Endodermal cell (in vitro differentiated cells): ENCODE measurements at places on chromosomes 12 and 14.

DNA sequence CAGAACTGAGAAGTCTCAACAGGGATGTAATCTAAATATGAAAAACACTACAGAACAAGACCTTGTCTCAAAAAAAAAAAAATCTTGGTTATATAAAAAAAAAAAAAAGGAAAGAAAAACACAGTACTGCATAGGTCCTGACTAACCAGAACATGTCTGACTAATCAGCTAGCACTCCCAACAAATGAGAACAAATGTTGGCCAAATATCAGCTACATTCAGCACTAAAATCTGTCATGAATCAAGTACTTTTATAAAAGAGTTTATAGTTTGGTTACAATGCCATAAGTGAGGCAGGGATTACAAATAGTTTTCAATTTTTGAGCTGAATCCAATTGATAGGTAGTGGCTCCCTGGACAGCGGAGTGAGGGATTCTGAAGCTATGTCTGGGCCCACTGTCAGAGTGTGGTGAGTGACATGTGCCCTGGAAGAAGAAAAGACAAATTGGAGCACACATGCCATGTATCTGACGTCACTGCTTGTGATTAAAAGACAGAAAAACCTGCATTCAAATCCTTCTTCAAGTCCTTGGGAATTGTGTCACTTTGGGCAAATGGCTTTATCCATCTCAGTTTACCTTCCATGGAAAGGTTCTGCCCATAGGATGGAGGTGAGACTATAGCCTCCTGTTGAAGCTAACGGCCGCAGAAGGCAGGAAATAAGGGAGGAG lies 5.6 kb upstream of the FAM234B start:
- H3K27ac ChIP-seq: no peak overlapping the region
- no peak for DNase-seq
- peaks cover 13% of the 10 kb centered on the region for H3K27me3 ChIP-seq
- no peaks in the 10 kb centered on the region for H3K4me1 ChIP-seq

GRCh38 chr14:20797164-20797563 lies 5.5 kb downstream of the RNASE1 start:
- H3K27me3 ChIP-seq: no peaks in the 10 kb centered on the region
- no peak overlapping the region for H3K27ac ChIP-seq
- H3K36me3 ChIP-seq: no peaks in the 10 kb centered on the region
- no peak for DNase-seq
- H3K4me1 ChIP-seq: peaks cover 16% of the 10 kb centered on the region

DNA sequence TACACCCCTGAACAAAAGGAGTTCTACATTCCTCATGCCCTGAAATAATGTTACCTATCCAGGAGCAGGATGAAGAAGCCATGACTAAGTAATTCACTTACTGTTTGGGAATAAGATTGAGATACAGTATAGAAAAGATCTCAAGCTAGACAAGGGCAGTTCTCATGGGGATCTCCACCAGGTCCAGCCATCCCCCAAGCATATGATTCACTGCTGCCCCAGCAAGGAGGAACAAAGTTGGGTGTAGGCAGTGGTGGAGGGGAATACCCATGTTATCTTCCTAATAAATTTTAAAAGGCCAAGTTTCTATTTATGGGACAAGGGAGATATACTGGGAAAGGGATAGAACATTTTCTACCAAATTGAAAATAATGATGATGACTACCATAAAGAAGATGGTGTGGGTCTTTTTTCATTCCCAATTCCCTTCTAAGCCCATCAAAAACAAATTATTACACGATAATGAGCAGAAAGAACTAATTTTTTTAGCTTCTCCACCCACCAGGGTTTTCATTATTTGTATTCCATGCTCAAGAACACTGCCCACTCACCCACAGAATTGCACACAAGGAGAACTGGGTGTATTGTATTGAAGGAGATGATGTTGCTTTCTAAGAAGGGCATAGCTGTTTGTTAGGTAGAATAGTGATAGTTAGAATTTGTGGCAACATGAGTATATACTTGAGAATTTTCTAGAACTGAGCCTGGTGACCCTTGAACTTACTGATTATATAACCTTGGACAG lies 204.6 kb downstream of the BTG1 start:
- H3K4me3 ChIP-seq: no peak overlapping the region
- no peaks in the 10 kb centered on the region for H3K4me1 ChIP-seq
- H3K27ac ChIP-seq: no peak overlapping the region
- DNase-seq: no peak
- H3K27me3 ChIP-seq: no peaks in the 10 kb centered on the region

DNA sequence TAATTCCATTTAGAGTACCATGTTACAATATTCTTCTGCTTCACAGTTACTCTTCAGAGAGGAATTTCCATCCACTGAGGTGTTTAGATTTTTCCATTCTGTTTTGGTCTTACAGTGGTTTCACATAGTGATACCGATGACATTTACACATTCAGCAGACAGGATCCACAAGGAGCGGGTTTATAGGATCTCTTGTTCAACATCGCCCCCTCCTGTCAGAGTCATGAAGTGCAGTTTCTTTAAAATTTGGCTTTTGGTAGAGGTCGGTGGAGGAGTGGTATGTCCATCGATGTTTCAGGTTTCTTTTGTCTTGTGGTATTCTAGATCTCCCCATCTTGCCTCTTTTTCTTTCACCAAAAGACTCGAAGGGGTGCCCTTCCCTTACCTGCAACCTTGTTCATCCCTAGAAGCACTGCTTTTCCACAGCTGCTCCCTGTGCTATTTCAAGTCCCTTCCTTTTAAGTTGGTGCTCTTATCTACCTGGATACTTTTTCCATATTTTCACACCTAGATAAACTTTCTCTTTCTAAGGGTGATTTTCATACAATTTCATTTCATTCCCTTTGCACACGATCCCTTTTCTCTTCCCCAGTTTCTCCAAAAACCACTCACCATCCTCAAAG lies 181.3 kb downstream of the ITPR2 start:
- no peak overlapping the region for H3K27ac ChIP-seq
- no peaks in the 10 kb centered on the region for H3K36me3 ChIP-seq
- DNase-seq: peak; percentile 95
- no peaks in the 10 kb centered on the region for H3K4me1 ChIP-seq

GRCh38 chr12:133256321-133256720 lies 20.6 kb upstream of the ANHX start:
- no peak overlapping the region for H3K4me3 ChIP-seq
- no peaks in the 10 kb centered on the region for H3K27me3 ChIP-seq
- no peak overlapping the region for H3K27ac ChIP-seq

DNA sequence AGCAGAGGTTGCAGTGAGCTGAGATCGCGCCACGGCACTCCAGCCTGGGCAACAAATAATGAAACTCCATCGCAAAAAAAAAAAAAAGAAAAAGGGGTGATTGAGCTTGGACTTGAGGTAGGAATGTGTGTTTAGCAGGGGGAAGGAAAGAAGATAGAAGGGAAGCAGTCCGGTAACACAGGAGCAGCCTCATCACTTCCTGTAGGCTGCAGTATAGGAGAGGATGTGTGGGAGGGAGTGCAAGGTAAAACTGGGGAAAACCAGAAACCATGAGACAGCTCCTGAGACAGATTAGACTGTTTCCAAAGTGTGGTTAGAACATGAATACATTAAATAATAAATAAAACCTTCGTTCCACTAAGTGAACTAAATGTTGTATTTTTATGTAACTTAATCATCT lies 49.2 kb downstream of the FGD4 start:
- H3K4me1 ChIP-seq: peaks cover 21% of the 10 kb centered on the region
- H3K36me3 ChIP-seq: peaks cover 25% of the 10 kb centered on the region
- no peaks in the 10 kb centered on the region for H3K27me3 ChIP-seq

DNA sequence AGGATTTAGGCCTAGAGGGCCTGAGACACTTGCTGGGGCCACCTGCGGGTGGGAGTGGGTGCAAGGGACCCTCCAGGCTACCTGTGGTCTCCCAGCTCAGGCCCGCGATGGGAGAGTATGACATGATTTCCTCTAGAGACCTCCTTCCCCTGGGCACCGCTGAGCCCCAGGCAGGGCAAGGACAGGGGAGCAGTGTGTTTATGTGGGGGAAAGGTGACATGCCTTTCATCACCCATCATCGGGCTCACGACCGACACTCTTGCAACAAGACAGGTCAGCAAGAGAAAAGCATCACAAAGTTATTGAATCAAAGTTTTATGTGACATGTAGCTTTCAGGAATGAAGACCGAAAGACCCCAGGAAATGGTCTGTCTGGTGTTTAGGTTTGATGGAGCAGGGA lies 19.9 kb downstream of the SH2B3 start:
- peaks cover 3% of the 10 kb centered on the region for H3K36me3 ChIP-seq
- H3K4me3 ChIP-seq: no peak overlapping the region
- no peak for DNase-seq
- peaks cover 7% of the 10 kb centered on the region for H3K4me1 ChIP-seq

DNA sequence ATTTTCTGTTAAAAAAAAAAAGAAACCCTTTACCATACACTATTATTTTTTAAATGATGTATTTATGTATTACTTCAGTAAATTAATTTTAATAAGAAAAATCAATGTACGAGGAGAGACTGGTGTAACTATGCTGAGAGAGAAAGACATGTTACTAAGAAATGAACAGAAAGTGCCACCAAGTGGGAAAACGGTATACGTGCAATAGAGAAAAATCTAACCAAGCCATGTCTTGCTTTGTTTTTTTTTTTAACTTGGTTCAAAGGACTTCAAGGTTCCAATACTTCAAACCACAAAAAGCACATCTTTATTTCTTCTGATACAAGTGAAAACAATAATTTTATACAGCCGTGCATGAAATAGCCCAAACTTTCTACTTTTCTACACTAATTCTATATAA lies 22.9 kb downstream of the NDUFA12 start:
- H3K27me3 ChIP-seq: no peaks in the 10 kb centered on the region
- no peak overlapping the region for H3K27ac ChIP-seq
- H3K36me3 ChIP-seq: peaks cover 12% of the 10 kb centered on the region
- no peaks in the 10 kb centered on the region for H3K4me1 ChIP-seq
- no peak overlapping the region for H3K4me3 ChIP-seq

DNA sequence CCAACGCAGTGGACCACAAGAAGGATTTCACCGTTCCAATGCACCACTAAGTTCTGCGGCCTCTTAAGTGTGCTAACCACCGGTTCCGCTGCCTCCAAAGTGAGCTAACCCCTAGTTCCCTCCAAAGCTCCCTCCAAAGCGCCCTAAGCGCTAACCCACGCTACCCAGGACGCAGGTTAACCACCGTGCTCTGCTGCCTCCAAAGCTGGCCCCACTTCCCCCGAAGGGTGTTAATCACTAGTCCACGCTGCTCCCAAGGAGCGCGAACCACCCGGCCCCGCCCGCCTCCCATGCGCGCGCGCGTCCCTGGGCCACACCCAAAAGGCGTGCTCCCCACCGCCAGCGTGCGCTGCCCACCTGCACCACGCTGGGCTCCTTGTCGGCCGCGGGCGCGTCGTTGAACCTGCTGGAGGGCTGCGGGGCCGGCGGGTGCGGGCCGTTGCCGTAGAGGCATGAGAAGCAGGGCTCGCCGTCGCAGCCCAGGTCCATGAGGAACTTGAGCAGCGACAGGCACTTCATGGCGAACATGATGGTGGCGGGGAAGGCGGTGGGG lies 11.7 kb downstream of the FAM181A start:
- DNase-seq: peak; percentile 68
- H3K36me3 ChIP-seq: no peaks in the 10 kb centered on the region
- peaks cover 9% of the 10 kb centered on the region for H3K4me1 ChIP-seq
- peaks cover 26% of the 10 kb centered on the region for H3K27me3 ChIP-seq
- H3K4me3 ChIP-seq: peak overlapping the region; percentile 53

DNA sequence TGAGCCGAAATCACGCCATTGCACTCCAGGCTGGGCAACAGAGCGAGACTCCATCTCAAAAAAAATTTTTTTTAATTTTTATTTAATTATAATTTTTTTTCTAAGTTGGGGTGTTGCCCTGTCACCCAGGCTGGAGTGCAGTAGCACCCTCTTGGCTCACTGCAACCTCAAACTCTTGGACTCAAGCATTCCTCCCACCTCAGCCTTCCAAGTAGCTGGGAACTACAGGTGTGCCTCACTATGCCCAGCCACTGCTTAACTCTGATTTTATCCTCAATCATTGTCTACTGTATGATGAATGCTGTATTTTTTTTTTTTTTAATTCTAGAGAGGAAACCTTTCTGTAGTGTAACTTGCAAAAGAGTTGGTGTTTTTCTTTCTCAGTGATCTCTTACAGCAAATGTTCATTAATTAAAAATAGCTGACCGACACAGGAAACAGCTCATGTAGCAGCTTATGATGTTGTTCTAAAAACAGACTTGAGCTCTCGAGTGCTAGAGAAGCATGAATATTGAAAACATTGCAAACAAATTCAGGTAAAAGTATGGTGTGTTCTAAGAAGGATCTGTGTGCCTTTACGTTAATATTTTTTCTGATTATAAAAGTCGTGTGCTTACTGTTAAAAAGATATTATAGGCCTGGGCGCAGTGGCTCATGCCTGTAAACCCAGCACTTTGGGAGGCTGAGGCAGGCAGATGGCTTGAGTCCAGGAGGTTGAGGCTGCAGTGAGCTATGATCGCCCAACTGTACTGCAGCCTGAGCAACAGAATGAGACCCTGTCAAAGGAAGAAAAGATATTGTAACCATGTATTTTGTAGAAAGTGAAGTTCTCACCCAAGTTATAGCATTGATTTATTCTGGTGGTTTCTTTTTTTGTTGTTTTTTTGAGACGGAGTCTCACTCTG lies 68.9 kb downstream of the FGD4 start:
- no peaks in the 10 kb centered on the region for H3K4me1 ChIP-seq
- no peak overlapping the region for H3K27ac ChIP-seq
- peak; percentile 14 for DNase-seq
- H3K4me3 ChIP-seq: no peak overlapping the region
- H3K27me3 ChIP-seq: no peaks in the 10 kb centered on the region

DNA sequence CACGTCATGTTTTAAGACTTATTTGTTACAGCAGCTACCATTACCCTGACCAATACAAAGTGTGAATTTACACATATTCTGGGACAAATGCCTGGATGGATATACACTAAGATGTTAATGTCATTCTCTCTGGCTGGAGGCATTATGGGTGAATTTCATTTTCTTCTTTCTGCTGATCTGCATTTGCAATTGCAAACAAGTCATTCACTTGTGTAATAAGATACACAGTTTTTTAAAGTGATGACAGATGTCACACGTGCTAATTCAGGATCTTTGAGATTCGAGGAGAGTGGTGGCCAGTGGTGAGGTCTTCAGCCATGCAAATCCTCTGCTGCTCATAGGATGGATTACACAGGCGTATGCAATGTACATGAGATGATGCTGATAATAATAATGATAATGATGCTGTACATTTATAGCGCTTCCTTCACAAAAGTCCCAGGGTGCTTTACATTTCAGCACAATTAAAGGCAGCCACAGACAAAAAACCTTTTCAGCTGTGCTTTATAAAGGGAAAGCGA lies 155.9 kb upstream of the NOS1 start:
- DNase-seq: no peak
- H3K36me3 ChIP-seq: no peaks in the 10 kb centered on the region
- H3K27me3 ChIP-seq: peaks cover 31% of the 10 kb centered on the region
- no peak overlapping the region for H3K27ac ChIP-seq
- H3K4me3 ChIP-seq: no peak overlapping the region

DNA sequence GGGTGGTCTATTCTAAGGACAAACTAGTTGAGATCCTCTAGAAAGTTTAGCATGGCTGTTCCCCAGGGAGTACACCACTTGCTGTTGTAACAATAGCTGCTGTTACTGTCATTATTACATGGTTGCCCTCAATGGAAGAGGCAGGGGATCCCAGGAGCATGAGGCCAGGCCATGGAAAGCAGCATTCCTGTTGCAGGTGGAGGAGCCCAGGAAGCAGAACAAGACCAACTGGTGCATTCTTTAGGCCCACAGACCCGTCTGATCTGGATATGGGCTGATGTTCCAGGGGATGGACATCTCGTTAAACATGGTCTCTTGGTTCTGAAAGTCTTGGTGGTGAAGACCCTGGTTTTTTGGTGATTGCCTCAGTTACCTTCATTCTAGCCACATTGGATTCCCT lies 109.2 kb upstream of the WSCD2 start:
- H3K4me3 ChIP-seq: no peak overlapping the region
- H3K27me3 ChIP-seq: peaks cover 80% of the 10 kb centered on the region
- H3K36me3 ChIP-seq: no peaks in the 10 kb centered on the region
- H3K27ac ChIP-seq: no peak overlapping the region
- peak; percentile 38 for DNase-seq
- no peaks in the 10 kb centered on the region for H3K4me1 ChIP-seq
